ENCODE measurements at places on chromosomes 11 and 22.

DNA sequence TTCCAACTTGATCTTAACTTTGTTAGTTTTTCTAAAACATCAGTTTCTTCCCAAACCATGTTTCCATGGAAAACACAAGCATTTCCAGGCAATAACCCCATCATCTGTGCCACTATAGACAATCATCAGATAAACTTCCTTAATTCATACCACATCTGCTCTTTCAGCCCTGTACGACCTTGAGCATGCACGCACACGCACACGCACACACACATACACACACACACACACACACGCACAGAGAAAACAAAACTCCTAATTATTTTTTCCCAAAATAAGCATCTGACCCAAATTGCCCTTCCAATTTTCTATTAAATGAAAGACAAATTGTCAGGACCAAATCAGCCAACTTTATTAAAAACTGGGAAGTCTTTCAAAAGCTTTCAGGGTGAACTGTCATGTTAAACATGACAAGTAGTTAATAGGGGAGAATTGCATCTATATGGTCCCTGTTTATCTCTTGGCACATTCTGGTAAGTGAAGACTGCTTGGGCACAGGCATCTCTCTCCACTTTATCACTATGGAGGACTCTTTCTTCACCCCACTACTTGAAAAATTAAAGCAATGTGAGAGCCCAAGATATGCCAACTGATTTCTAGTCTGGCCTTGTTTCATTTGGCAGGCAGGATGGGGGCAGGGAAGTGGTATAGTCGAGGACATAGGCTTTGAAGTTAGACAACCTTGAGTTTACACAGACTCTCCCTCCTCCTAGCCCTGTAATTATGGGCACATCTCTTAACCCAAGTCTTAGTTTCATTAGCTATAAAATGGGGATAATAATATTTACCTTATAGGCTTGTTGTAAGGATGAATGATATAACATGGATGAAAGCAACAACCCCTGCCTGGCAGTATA is 15.1 kb downstream of the ADM start:
- DNase-seq, result no peak

DNA sequence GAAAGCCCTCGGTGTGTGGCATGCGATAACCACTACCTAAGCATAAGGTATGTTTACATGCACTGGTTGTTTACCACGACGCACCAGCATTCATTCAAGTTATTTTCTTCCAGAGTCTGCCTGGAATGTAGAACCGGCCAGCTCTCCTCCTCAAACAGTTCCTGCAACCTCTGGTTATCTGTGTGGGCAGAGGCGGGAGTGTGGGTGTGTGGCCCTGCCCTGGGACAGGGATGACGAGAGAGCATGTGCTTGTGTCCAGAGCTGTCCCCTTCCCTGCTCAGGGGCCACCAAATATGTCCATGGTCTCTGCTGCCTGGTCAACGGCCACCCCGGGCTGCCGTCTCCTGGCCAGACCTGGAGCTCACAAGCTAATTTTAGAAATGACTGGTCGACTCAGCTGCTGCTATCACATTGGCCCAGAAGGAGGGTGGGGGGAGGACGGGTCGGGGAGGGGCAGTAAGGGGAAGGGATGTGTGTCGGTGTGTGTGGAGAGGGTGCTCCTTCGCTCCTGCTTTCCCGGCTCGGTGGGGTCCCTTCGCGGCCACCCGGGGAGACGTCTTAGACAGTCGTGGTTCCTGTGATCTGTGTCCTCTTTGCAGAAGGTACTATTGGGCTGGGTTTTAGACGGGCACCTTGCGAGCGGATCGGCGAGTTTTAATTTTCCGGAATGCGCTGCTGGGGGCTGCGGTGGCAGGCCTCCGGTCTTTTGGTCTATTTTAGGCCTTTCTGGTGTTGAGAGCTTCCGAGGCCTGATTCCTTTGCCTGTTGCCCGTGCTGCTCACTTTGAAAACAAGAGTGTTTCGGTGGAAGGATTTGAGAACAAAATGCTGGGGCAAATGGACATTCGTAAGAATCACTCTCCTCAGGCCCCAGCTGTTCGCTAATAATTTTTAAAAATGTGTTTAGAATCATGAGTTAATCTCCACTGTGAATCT is at the start of gene MYO18B:
Gene MYO18B, plus strand, starts transcription at position 497 of the 935 bp plus-strand sequence. CDS start 18,905 bp downstream, outside the sequence.
- DNase-seq, result peak; percentile 98

GRCh38 chr11:104881117-104881794 is 17.0 kb downstream of the CASP12 start:
- DNase-seq, result no peak

DNA sequence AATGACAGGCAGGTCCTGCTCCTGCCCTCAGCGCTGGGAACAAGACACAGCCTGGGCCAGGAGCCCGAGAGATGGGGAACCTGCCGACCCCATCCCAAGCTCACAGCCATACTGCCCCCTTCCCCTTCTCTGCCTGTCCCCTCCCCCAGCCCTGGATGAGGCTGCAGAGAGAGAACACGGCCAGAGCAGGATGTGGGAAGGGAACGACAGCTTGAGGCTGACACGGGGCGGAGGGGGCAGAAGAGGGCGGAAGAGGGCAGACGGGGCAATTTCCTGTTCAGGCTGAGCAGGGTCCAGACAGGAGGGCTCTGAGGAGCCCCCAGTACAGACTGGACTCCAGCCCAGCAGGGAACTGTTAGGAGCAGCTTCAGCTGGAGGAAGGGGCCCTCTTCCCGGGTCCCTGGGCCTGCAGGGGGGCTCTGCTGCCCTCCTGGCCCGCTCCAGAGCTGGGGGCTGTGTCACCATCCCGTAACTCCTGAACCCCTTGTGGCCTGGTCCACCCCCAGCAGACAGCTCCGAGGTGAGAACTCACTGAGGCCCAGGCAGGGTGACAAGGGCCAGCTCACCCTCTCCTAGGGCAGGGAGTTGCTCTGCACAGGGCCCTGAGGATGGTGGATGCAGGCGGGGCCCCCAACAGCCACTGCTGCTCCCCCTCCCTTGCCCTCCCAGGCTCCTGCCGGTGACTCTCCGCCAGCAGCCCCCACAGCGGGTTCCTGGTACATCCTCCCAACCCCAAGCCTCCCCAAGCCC is 5.7 kb downstream of the CTSD start:
- DNase-seq, result no peak

- no peak for DNase-seq
Measured at GRCh38 chr11:92663539-92663938, 305.9 kb upstream of the MTNR1B start.

- DNase-seq, result no peak
Measured at GRCh38 chr22:38881464-38881871, 9.5 kb upstream of the CBX6 start.

DNA sequence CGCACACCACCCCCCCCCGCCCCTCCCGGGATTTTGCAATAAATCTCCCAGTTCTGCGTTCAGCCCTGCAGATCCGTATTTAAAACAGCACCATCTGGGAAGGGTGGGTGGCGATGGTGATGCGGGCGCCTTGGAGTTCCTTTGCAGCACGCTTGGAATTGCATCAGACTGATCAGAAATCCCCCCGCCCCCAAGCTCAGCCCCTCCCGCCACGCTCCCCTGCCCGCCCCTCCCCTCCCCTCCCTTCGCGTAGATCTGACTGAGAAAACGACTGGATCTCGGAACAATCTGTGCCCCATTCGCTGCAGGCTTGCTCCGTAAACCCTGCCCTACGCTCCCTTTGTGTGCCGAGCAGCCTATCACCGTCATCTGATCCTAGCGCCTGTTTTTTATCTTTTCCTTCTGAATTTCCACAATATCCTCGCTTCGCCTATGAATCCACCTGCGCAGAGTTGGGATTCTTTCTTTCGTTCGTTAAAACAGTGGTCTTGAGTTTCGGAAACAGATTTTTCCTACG is 18.1 kb upstream of the BDNF start:
- DNase-seq, result no peak

DNA sequence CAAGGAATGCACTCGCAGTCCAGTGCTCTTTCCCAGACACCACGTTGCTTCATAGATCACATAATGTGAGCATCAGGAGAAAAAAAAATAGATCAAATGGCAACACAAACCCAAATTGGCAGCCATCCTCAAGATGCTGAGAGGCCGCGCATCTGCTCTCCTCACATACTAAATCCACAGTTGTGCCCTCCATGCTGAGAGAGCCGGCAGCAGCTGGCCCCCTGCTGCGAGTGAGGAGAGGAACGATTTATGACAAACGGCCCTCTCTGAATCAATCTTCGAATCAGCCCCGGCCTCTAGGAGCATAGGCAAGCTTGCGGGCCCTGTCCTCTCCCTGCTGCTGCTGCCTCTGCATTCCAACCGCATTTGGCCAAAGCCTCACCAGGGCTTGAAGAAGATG is 159.9 kb upstream of the TENM4 start:
- no peak for DNase-seq

DNA sequence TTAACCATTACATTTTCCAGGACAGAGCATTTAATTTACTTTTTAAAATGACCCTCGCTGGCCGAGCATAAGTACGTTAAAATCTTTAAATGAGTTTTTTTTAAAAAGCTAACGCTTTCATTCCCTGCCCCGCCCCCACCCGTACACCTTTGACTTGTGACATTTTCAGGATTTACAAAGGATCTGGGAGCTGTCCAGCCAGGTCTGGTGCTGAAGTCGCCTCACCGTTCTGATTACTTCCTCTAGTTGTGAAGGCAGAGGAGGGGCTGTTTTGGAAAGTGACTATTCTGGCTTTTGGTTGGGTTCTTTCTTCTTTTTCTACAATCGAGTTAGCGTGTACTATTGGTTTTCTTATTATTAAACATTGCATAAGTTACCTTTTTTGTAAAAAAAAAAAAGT is 2.9 kb downstream of the C11orf87 start:
- peak; percentile 55 for DNase-seq

DNA sequence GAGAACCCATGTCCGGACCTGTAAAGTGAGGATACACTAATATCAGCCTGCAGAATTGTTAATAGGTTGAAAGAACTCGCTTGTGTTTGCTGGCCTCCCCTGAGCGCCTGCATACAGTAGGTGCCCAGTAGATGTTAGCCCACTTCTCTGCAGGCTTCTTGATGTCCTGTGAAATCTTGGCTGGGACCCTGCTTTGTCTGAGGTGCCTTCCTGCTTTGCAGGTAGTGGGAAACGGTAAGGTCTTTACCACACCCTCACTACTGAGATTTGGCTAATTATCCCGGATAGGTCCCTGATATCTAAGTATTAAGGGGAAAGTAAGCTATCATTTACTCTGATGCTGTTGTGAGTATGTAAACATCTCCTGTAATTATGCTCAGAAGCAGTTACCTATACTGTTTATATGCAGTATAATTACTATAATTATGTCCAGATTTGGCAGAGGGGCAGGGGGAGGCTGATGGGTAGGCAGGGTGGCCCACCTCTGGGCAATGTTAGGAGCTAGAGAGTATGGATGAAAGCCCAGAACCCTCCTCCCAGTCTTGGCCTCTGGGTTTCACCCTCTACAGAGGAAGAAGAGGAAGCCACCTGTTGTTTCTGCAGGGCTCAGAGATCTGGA is 1.2 kb upstream of the ARRB1 start:
- no peak for DNase-seq

GRCh38 chr11:111936040-111936540 is 1.1 kb upstream of the DIXDC1 start:
- peak; percentile 47 for DNase-seq

DNA sequence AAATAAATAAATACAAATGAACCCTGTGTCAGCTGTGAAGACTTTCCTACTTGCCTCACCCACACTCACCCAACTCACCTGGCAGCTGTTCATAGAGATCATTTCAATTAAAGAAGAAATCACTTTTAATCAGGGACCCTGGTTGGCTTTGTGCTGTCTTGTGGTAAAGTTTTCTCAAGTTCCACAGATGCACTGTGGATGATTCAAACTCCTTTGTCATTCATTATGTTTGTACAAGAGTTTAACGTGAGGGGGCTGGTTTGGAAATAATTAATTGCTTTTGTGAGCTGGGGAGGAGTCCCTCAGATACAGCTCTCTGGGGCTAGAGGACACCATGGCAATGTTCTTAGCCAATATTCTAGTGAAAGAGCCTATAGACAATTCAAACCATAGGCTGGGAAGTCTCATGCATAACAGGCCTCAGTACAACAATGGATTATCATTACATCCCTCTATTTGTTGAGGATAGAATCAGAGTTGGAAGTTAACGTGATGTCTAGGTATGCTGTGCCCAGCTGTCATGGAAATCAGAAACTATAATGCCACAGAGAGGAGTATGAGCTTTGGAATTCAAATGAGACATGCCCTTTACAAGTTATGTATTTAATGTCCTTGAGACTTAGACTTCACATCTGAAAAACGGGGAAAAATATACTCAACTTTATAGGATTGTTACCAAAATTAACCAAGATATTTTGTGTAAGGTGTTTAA is 698.5 kb downstream of the KCNA4 start:
- DNase-seq, result no peak

GRCh38 chr11:24389575-24389974 is 107.3 kb upstream of the LUZP2 start:
- DNase-seq, result no peak

DNA sequence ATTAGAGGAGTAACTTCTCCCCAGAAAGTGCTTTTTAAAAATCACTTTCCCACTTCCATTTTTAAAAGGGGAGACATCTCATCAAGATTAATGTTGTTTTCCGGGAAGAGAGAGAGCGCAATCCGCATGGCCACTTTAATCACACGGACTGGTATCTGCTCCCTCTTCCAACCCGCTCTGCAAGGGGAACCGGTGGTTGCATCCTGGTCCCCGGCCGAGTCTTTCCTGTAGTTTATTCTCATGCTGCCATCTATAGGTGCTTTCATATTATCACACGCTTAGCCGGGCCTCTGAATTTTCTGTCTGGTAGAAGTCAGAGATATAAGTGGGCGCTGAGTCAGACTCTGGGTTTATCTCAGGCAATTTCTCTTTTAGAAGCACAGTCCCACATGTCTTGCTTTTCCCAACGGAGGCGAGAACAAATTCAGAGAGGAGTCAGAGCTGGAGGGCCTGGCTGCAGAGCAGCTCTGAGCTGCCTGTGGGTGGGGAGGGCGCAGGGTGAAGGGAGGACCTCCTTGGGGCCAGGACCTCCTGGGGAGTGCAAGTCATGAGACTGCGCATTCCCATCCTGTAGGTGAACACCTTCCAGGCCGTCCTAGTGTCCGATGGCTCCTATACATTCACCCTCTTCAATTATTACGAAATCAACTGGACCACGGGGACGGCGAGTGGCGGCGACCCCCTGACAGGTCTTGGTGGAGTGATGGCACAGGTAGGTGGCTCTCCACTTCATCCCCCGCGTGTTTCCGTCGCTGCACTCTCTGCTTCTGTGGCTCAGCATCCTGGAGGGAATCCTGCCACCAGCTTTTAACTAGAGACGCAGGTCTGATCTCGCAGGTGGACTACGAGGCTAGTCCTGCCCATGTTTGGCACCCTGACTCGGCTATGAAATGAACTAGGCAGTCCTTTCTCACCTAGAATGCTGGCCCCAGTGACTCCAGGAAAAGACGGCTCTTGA is 11.7 kb downstream of the TECTA start:
- peak; percentile 90 for DNase-seq

DNA sequence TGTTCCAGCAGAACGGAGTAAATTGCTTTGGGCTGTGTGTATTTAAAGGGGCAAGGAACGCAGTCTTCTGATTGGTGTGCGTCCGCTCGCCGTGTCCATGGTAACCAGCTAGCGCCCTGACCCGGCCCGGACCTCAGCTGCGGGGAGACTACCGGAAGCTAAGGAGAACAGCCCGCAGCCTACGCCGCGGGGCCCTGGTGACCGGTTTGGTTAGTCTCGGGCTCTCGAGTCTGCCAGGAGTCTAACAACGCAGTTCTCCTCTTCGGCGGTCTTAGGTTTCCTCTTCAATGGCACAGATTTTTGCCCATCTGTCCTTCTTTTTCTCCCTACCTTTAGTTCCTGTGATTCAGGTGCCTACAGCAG is 3.5 kb upstream of the OR56A3 start:
- no peak for DNase-seq
